Stimulated activated CD4-positive, alpha-beta T cell treated with anti-CD3 and anti-CD28 coated beads, Interleukin-2, amount 100 ng/mL, for 4 hours (primary cell): ENCODE measurements at places on chromosomes 13 and 19.

DNA sequence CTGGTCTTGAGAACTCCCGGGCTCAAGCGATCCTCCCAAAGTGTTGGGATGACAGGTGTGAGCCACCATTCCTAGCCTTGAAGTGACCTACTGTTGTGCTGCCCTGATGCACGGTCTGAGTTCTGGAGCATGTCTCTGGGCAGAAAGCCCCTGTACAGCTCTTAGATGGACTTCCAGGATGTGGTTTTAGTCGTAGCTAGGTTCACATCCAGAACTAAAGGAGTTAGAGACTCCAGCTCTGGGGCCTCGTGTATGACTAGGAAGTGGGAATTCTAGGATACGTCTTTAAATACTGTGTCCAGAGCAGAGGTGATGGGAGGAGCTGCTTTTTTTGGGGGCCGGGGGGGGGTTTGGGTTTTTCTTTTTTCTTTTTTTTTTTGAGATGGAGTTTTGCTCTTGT is 12.2 kb downstream of the UPF1 start:
- DNase-seq: no peak

DNA sequence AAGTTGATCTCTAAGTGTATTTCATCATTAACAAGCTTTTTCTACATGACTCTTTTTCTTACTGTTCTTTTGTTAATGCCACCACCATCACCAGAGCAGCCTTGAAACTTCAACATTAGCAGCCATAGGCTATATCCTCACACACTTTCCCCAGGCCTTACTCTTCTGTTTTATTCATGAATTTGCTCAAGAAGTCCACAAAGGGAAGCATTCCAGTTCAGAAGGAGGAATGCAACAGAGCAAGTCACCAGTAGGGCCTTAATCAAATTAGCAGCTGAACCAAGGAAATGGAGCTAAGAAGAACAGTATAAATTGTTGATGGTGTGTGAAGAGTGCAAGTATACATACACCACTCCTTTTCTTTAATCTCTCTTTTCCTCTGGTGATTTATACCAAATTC is 223.1 kb downstream of the NBEA start:
- DNase-seq: no peak

GRCh38 chr13:39512687-39513086 is 90.3 kb downstream of the LHFPL6 start:
- DNase-seq: no peak

DNA sequence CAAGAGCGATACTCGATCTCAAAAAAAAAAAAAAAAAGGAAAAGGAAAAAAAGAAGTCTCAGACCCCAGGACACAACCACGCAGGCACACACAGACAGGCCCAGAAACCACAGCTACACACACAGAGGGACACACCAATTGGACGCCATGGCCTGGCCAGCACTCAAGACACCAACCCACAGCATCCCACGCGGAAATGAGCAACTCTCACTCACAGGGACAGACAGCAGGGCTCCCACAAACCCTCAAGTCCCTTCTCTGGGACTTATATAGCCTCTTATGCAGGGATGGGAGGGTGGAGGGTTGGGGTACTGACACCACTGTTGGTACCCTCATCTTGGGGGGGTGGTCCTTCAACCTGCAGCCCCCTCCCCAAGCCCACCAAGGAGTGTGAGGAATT is 5.9 kb downstream of the NOTCH3 start:
- no peak for DNase-seq

DNA sequence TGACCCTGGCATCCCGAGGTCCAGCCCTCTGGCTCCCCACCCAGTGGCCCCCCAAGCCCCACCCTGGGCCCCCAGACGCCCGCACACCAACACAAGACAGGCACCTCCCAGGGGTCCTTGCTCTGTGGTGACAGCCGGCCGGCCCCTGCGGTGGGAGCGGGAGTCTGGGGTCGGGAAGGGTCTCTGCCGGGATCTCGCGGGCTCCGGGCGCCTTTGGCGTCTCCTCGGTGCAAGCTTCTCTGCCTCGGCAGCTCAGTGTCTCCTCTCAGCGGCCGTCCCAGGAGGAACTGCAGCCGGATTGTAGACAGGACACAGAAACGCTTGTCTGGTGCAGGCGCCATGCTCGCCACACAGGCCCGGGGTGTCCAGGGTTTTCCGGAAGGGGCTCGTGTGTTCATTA is 43.7 kb downstream of the TMEM255B start:
- no peak for DNase-seq

GRCh38 chr19:17429641-17430113 is 9.8 kb downstream of the MVB12A start:
- DNase-seq: no peak

DNA sequence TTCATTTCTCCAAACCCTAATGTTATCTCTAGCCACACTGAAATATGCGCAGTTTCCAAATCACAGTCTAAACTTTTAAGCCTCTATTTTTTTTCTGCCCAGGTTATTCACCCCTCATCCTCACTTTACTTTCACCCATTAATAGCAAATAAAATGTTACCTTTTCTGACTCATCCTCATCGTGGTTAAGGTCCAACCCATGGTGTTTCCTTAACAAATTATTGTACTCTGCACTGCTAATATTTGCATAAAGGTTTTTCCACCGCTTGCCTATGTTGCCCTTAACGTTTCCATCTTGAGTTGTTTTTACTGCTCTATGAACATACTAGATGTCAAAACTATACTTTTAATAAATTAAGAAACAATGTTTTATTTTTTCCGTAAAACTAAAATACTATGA is 780.9 kb upstream of the KLHL1 start:
- no peak for DNase-seq

GRCh38 chr19:39398297-39398864 is 7.2 kb downstream of the MED29 start:
- no peak for DNase-seq

- DNase-seq: no peak
Measured at GRCh38 chr19:44600466-44600865, 12.9 kb upstream of the IGSF23 start.

GRCh38 chr13:66468656-66469055 is 761.5 kb downstream of the PCDH9 start:
- DNase-seq: no peak

- no peak for DNase-seq
Measured at GRCh38 chr13:23449398-23450162, 16.1 kb upstream of the SACS start.

GRCh38 chr13:50596156-50596555 is 247.3 kb downstream of the DLEU7 start:
- DNase-seq: no peak

DNA sequence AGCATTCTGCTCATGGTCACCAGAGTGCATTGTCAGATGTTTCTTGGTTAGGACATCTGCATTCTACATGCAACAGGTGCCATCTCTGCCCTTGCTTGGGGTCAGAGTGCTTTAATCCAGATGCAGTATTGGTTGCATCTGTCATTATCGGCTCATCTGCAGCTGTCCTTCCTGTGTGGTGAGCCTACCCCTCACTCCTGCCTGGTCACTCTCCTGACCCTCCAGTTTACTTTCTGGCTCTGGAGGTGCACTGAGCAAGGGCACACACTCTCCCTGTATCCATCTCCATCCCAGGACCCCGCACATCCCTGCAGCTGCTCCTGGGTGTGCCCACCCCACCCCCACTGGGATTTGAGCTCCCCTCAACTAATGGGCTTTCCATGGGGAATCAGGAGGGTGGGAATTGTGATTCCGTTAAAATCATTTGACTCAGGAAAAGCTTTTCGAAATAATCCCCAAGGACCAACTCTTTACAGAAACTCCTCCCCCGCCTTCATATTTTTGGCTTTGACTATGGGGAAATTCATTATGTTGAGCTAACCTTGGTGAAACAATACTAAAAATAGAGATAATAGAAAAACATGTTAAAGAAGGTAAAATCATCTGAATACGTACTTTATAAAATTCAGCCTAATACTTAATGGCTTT is 70.2 kb downstream of the COL4A2 start:
- DNase-seq: no peak

DNA sequence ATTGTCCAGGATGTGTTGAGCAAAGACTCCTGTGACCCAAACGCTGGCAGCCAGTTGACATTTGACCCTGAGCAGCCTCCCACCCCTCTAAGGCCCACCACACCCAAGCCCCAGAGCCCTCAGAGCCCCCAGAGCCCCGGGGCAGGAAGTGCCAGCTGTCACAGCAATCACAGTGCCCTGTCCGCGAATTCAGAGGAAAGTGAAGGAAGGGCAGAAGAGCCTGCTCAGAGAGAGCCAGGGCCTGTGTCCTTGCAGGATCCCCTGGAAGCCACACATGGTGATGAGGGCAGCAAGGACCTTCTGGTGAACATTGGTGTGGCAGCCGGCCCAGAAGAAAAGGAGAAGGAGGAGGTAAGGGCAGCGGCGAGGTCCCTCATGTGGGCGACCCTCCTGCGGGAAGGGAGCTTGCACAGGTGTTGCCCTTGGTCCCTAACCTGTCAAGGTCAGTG is 63.7 kb downstream of the SPATA13 start:
- DNase-seq: no peak

DNA sequence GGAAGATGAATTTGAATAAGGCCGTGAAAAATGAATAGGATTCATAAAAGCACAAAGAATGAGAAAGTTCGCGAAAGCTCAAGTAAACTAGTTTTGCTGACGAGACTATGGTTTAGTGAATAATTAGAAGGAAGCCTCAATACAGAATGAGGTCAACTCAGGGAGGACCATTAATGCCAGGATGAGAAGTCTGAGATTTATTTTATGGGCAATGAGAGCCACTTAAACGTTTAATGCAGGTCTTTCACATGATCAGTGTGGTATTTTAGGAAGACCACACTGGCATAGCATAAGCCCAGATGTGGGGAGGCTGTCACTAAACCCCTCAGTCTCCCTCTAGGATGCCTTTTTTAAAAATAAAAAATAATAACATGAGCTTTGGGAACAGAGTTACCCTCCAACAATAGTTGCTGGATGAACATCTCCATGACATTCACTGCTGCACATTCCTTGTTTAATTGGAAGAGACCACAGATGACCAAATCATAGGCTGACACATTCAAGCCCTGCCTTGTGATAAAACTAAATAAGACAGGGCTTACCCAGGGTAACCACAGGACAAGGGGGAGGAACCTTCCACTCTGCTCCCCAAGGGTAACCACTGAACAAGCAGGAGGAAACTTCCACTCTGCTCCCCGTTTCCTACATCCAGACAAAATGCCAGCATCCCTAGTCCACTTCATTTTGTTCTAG is 43.6 kb upstream of the LSM14A start:
- DNase-seq: no peak

- no peak for DNase-seq
Measured at GRCh38 chr13:67275351-67275960, 45.3 kb upstream of the PCDH9 start.

DNA sequence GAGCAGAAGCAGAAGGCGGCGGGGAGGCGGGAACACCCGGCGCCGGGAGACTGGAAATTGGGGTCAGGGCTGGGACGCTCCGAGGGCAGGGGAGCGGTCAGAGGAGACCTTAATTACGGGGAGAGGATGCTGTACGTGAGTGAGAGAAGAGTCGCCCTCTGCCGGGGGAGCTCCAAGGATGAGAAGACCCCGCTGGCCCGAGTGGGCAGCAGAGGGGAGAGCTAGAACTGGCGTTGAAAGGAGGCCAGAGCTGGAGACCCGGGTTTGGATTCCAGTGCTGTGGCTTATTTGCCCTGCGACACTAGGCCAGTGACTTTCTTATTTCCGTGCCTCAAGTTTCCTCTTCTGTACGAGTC is 536 bp downstream of the FAM32A start:
- DNase-seq: peak; percentile 20

DNA sequence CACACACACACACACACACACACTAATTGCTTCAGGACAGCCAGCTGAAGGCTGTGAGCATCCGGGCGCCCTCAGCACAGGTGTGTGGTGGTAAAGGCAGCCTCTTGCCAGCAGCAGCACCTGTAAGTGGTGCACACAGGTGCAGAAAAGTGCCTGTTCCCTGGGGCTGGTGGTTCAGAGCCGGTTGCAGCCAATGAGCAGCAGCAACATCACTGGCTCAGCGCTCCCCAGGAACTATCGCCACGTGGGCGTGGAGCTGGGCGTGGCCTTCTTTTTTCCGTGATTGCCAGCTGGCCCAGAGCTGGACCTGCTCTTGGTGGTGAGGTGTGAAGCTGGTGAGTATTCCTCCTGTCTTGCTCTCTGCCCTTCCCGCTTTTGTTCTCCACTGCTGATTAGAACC is at the start of gene NLRP5:
TSS of gene NLRP5 (plus strand) at position 289 of the 400 bp plus-strand sequence.
- DNase-seq: no peak

GRCh38 chr19:29860492-29860891 is 48.7 kb downstream of the CCNE1 start:
- no peak for DNase-seq

DNA sequence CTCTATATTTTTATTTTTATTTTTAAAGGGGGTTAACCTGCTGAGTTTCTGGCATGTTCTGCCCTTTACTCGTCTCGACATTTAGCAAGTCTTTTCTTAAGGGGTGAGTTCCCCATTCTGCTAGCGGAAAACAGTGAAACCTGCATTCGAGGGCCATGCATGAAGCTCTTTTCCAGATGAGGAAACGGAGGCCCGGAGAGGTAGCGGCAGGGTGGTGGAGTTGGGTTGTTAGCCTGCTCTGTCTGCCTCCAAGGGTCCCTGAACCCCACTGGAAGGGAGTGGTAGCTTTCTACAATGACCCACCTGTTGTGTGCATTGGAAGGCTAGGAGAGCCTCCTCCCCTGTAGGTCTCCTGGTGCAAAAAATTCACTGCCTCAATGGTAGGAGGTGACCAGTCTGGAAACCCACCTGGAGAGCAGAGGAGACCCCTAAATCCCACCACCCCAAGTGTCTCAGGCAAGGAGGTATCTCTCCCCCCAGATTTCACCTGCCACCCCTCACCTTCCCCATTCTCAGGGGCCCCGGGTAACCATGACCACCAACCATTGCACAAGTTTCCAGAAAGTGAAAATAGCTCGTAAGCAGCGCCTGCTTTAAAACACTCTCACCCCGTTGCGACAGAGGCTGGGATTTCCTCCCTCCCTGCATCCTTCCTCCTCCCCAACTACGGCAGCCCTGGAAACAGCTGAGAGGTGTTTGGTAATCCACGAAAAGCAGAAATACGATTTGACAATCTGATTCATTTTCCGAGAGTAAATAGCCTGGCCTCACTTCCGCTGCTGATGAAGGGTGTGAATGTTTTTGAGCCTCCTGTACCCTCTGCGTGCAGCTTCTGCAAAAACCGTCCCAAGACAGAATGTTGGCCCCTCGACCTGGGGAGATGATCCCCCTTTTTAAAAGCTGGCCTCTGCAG is 3.5 kb downstream of the KLF2 start:
- DNase-seq: no peak

- no peak for DNase-seq
Measured at GRCh38 chr13:23701636-23702035, 131.4 kb downstream of the TNFRSF19 start.

- no peak for DNase-seq
Measured at GRCh38 chr13:36709136-36709890, 35.5 kb downstream of the SERTM1 start.

GRCh38 chr13:60837806-60838205 is 440.8 kb downstream of the TDRD3 start:
- DNase-seq: no peak

GRCh38 chr19:6087074-6087571 is 23.2 kb downstream of the RFX2 start:
- DNase-seq: no peak

GRCh38 chr13:66128692-66129269 is 1101.4 kb downstream of the PCDH9 start:
- DNase-seq: no peak
